ENCODE measurements at places on chromosomes 11 and 22.
A peak's percentile ranks its signal among the peaks of the same experiment; 100 is the strongest.

DNA sequence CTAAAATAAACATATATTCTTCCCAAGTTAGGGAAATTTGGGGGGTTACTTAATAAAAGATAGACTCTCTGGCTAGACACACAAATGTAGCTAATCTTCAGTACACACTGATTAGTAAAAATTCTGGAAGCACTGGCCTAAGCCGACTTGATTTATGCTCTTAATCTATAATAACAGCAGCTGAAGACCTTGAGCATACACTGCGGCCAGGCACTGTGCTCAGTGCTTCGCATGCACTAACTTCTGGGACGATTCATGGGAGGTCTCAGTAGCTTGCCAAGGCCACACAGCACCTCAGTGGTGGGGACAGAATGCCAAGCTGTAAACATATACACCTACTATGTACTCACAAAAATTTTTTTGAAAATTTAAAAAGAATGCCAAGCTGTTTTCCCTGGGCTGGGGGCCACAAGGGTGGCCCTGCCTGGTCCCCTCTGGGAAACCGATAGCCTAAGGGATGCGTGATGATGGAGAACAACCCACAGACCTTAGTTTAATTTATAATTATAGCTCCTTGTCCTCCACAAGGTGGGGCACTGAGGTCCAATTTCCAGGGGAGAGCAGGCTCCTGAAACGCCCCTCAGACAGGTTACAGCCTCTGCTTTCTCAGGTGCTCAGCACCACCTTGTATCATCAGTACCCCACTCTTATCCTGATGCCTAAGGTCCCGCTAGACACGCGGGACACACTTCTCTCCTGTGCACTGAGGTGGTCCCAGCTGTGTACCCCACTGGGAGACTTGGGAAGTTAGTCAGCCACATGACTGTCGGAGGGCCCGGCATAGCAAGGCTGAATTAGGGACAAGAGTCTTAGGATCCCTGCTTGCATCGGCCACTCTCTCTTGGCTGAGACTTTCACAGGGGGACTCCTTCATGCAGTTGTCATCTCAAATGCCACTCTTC, 20.1 kb downstream of the SERPIND1 start:
- DNase-seq: no peak

GRCh38 chr11:78808923-78809322, 234.3 kb upstream of the NARS2 start:
- no peak for DNase-seq

DNA sequence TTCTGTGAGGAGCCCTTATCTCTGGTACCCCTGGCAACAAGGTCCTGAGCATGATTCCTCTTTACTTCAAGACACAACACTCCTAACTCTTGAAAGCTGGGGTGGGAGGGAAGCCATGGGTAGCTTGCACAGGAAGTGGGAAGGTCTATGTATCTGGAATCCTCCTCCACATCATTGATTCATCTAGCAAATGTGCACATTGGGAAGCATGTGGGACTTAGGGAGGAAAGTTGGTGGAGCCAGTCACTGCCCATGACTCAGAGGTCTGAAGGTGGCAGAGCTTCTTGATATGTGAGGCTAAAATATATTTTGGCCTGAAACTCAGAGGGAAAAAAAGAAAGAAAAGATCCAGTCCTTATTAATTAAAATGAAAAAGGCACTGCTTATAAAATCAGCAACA, 1000.9 kb downstream of the DLG2 start:
- DNase-seq: no peak

DNA sequence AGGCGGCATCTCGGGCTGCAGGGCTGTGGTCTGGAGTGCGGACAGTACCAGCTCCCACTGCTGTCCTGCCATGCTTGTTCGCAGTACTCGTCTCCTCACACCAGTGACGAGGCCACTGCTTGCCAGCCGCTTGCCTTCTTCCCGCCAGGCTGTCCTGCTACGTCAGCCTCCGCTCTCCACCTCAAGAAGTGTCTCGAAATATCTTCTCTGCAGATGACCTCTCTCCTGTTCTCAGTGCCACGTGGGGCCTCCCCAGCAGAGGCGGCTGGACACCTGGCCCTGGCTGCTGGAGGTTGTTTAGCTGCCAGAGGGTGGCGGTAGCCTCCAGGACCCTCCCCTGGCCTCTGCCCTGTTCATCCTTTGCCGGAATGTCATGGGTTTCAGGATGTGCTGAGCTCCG, 3.1 kb upstream of the CCDC188 start:
- DNase-seq: no peak

DNA sequence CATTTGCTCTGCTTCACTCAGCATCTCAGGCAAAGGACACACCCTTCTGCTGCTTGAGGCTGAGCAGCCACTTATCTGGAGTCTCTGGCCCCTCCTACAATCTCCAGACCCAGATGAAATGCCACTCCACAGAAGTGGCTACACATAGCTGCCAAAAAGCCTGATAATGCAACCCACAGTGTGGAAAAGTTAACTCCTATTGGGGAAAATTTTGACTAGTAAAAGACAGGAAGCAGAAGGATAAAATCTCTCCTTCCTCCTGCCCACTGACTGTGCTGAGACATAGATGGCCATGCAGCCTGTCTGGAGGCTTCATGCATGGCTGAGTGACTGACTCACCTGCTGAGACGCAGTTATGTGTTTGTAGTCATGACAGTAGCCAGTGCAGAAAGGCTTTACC, 92.3 kb upstream of the TEAD1 start:
- DNase-seq: peak; percentile 25

- no peak for DNase-seq
Observed at GRCh38 chr11:123132881-123133280, 62.2 kb downstream of the CLMP start.

- DNase-seq: peak; percentile 80
Observed at GRCh38 chr22:31977141-31977841, 33.0 kb downstream of the YWHAH start.

DNA sequence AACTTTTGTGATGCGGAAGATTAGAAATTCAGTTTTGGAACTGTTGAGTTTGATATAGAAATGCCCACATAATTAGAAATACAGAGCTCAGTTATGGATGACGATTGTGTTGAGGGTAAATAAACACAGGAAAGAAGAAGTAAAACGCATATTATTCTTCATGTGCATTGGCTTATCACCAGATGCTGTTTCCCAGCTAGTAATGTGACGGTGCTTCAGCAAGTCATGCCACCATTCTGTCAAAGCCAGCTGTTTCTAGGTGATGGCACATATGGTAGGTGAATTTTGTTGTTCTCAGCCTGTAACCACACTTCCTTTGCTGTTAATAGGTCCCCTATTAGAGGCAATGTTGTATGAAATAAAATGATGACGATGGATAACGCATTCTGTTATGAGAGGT, 68.9 kb downstream of the C11orf65 start:
- no peak for DNase-seq

DNA sequence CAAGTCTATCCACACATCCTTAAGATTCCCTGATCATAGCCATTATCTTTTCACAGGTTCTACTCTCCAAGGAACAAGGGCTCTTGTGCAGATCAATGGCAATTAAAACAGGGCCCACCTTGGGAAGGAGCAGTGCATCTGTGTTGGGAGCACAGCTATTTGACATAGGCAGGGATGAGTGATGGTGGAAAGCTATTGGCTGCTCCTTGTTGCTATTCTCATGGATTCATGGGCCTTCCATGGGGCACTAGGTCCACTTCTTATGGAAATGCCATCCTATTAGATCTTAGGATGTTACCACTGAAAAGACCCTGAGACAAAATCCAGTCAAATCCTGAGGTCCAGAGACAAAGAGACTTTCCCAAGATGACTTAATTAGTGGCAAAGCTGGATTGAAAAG, 148.6 kb upstream of the MTNR1B start:
- no peak for DNase-seq

GRCh38 chr22:46241396-46242007, 8.6 kb downstream of the CDPF1 start:
- no peak for DNase-seq

DNA sequence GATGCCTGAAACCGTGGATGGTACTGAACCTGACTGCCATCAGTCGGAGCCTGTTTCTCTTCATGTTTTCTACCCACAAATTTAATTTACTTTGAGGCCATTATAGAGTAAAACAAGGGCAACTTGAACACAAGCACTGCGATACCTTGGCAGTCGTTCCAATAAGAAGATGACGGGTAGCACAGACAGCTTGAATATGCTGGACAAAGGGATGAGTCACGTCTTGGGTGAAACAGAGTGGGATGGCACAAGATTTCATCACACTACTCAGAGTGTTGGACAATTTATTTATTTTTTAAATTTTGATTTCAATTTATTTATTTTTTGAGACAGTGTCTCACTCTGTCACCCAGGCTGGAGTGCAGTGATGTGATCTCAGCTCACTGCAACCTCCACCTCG, 5.7 kb downstream of the DIXDC1 start:
- no peak for DNase-seq

GRCh38 chr11:117505285-117505970, 177.8 kb downstream of the CEP164 start:
- no peak for DNase-seq

DNA sequence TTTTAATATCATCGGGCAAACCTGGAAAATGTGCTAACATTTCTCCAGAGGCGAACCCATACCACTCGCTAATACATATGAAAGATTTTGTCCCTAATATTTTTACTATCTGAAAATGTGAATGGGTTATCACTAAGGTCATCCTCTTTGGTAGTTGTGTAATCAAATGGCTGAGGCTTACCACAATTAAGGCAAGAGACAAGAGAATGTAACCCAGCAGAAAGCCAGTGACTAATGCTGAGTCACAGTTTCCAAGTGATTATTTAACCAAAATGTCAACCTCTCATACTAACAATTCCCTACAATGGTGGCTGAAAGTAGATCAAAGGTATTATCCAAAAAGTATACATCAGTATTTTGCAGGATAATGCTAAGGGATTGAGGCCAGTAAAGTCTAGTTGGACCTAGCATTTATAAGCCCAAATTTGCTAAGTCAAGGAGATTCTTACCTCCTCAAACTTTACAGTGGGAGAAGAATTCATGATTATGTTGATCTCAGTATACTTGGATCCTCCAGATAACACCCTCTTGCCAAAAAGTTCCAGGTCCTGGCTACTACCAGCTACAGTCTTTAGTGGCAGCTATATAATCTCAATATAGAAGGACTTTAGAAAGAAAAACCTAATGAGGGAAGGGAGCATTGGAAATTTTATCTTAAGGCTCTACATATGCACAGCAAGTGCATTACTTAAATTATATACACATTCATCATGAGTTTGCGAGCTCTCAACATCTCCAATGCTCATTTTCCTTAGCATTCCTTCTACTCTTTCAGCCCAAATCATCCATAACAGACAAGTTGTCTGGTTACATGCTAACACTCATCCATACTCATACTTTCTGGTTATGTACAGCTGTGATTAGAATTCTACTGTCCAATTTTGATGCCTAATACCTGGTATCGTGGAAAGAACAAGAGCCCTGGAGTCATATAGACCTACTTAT, 25.4 kb downstream of the SIK3 start:
- DNase-seq: no peak

DNA sequence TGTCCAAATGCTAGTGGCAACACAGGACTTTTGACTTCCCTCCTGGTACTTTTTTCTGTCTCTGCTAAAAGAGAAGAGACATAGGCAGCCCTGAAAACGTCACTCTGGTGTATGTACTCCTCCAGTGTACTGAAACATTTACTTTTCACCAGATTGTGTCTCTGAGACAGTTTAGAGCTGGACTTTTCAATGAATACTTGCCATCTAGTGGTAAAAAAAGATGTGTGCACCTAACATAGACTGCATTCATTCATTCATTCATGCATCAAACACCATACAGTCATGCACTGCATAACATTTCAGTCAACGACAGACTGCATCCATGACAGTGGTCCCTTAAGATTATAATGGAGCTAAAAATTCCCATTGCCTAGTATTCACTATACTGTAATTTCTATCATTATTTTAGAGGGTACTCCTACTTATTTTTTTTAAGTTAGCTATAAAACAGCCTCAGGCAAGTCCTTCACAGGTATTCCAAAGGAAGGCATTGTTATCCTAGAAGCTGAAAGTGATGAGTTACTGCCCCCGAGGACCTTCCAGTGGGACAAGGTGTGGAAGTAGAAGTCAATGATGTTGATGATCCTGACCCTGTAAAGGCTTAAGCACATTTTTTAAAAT, 186.2 kb downstream of the SPON1 start:
- DNase-seq: no peak

- DNase-seq: no peak
Observed at GRCh38 chr22:36397131-36398093, 9.6 kb upstream of the MYH9 start.

GRCh38 chr22:39238966-39239505, 5.7 kb downstream of the PDGFB start:
- DNase-seq: no peak

GRCh38 chr11:65879617-65880016, at the start of gene CTSW:
Gene CTSW, plus strand, starts transcription at chr11:65879837. Its CDS starts 18 bp downstream, at chr11:65879855.
- DNase-seq: no peak

DNA sequence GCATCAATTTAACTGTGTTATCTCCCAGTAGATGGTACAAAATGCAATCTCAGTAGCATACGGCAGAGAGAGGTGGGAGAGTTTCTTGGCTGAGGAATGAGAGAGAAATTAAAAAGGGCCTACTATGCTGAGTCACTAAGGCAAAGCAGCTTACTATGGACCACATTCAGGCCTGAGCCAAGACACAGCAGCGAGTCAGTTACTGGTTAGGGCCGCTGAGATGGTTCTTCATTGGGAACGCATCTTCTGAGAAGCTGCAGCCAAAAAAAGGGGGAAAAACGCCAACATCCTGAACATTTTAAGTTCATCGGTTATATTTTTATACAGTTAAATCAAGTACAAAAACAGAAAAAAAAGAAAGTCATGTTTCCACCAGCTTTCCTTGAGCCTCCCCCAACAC, 61.1 kb upstream of the BDNF start:
- DNase-seq: no peak

- no peak for DNase-seq
Observed at GRCh38 chr22:19070397-19071169, 51.6 kb downstream of the DGCR2 start.

DNA sequence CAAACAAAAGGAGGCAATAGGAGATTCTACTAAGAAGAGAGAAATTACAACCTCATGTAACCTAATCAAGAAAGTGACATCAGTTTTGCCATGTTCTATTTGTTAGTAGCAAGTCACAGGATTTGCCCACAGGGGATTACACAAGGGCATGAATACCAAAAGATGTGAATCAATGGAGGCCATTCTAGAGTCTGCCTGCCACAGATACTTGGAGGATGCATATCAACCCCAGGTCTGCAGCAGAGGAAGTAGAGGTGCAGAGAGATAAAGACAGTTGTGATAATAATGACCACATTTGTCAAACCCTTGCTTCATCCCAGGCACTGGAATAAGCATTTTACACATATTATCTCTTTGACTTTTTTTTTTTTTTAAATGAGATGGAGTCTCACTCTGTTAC, 2.4 kb upstream of the ASCC2 start:
- DNase-seq: no peak

DNA sequence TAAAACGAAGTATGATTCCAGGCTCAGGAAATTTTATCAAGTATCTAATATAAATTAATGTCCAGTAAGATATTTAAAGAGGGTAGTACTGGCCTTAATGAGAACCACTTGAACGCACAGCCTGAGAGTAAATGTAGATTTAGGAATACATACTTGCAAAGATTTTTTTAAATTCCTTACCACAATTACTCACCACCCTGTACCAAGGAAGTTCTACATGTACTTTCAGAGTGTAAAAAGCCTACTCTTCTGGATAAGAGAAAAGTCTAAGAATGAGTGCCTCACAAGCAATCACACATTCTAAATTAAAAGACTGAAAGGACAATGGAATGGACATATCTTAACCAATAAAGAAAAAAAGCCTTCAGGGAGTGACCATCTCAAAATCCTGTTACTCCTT, 697.4 kb downstream of the DLG2 start:
- DNase-seq: no peak

GRCh38 chr11:95074792-95075563, 8.3 kb downstream of the SRSF8 start:
- no peak for DNase-seq

All from SK-N-DZ (cell line).